Activated naive CD4-positive, alpha-beta T cell treated with anti-CD3 and anti-CD28 coated beads for 36 hours (primary cell): ENCODE measurements at places on chromosomes 12 and 14.

DNA sequence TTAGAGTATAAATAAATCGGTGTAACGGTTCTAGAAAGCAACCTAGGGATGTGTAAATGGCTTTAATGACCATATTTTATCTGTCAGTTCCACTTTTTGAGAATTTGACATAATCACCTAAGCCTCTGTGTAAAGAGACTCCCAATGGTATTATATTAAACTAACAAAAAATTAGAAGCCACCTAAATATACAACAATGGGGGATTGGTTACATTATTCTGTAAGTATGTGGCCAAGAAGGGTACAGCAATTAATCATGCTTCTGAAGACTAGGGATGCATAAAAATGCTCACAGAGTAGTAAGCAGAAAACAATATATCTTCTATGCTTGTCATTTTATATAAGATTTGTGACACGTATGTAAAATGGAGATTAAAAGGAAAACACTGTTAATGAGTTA is 10.5 kb downstream of the RNF10 start:
- DNase-seq = no peak

DNA sequence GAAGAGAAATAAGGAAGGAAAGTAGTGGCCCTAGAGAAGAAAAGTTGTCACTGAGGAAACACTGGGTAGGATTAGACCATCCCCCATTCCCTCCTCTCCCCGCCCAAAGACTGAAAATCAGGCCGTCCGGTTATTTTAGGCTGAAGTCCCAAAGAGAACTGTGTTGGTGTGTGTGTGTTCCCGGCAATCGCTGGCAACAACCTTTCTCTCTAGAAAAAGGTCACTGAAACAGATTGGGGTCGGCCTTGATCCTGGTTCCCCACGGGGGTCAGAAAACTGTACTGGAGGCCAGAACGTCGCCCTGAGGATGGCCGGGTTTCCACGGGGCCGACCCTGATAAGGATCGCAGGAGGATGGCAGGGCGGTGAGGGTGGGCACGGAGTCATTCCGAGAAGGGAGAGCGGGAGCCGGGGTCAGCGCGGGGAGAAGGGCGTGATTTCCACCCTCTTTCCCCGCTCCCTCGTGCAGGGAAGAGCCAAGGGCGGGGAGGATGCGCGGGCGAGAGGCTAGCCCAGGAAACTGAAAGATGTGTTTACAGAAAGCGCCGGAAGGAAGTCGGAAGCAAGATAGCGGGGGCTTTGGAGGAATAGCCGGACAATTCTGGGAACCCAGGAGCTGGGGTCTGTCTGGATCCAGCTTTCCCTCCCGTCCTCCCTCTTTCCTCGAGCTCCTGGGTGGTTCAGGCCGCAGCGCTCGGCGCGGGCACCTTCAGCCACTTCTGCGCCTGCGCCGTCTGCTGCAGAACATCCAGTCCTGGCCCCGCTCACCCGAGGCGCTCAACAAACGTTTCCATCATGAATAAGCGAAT is 25.3 kb upstream of the SPTLC2 start:
- DNase-seq = peak; percentile 79

DNA sequence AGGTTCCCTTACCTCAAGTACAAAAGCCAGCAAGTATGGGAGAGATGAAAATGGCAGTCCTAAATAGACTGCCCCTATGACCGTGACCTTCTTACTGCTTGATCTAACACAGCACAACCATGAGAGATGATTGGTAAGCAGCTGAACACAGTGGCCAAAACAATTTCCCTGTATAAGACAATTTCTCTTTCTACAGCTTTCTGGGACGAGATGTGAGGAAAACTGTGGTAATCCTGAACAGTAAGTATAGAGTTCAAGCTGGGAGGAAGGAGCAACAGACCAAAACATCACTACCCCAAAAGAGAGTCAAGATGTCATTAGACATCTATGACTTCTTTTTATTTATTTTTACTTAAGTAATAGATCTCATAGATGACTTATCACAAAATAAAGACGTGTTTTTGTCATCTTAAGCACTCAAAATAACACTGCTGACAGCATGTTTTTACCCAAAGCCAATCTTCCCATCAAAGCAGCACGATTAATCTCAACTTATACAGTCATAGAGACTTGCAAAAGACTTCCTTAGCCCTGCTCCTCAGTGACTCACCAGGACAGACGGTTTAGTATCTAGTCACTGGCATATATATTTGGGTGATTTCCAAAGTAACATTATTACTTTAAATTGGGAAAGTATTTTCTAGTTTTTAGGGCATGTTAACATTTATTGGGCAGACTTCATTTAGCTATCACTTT is 3.7 kb downstream of the TMEM52B start:
- DNase-seq = no peak

GRCh38 chr12:67664171-67664570 is 15.6 kb downstream of the DYRK2 start:
- no peak for DNase-seq

- DNase-seq = no peak
These were observed 133.9 kb upstream of the EVL start for GRCh38 chr14:99931308-99931707.

GRCh38 chr12:5864972-5865371 is 80.1 kb downstream of the ANO2 start:
- no peak for DNase-seq

DNA sequence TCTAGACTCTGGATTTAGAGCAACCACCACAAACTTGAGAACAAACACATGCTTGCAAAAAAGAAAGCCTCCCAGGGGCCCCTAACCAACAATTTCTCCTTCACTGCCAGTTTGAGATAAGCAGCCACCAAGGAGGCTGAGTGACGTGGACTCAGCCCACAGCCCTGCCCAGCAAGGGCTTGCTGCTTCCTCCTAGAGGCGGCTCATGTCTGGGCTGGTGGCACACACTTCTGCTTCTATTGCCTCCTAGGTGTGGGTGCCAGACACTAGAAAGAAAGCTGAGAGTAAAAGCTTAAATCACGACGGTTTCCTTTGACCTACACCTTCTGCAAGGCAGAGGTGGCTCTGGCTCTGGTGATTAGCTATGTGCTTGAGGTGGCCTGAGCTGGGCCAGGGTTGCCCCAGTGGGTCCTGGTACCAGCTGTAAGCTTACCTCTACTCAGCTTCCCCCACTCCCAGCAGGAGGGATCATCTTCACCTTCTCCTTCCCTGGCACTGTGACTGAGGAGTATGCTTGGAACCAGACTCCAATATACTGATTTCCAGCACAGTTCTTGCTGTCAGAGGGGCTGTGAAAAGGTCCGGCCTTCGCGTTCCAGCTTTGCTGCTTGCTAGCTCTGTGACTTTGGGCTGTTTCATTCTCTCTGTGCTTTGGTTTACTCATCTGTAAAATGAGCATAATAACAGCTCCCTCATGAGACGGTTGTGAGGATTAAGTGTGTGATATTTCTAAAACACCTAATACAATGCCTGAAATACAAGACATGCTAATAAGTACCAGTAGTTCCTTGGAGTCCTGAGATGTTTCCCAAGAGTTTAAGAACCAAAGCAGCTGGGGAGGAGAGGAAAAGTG is 89.7 kb upstream of the PARP11 start:
- peak; percentile 79 for DNase-seq

- no peak for DNase-seq
These were observed 733 bp upstream of the KLHDC2 start for GRCh38 chr14:49767270-49767570.

GRCh38 chr14:28952666-28953065 is 186.1 kb downstream of the FOXG1 start:
- no peak for DNase-seq

DNA sequence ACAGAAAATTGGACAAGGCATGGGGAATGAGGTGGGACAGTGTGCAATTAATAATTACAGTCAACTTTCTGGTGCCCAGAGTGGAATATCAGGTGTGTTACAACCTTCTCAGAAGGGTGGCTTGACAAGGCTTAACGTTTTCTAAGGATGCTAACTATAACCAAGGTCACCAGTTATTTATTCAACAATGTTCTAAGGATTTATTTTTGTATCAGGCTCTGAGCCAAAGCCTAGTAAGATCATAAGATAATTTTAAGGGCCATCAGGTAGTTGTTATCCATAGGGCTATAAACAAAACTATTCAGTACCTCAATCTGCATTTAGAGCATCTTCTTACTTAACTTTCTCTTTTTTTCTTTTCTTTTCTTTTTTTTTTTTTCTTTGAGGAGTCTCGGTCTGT is 134.0 kb downstream of the TMTC1 start:
- DNase-seq = no peak

- DNase-seq = no peak
These were observed 52.7 kb downstream of the ESRRB start for GRCh38 chr14:76428611-76429010.

GRCh38 chr14:102831163-102831804 is 54.0 kb downstream of the TRAF3 start:
- no peak for DNase-seq

DNA sequence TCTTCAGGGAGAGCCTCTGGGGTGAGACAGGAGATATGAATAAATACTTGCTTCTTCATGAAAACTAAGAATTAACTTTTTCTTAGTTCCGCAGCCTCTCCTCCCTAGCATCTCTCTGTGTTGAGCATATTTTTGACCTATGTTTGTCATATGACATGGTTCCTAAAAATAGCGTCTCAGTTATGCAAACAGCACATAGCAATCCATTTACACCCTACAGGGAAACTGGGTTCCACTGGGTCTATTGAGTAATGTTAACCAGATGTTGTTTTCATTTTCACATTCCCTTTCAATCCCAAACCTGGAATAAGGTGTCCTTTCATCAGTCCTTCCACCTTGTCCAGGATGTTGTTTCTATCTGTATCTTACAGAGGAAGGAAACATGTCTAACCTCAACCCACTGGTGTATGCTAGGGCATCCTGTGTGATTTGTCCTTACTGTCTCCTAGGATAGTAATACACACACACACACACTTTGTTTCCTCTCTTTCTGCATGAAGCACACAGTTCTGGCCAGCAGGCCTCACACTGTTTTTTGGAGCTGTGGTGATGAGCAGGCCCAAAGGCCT is 1543.5 kb downstream of the AACS start:
- no peak for DNase-seq

DNA sequence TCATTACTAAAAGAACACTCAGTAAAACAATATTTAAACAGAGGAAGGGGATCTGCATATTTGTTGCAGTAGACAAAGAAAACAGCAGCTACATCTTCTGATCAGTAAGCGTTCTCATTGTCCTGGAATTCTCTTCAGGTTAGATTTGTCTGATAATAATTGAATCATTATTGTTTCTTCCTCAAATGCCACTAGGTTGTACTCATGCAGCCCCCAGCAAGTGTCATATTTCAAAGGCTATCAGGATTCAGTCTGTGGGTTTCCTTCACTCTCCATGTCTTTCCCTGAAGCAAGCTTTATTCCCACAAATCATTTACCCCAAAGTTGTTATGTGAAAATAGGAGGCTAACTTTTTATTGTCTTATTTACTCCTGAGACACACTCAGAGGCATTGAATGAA is 14.7 kb downstream of the PIK3C2G start:
- no peak for DNase-seq
